ENCODE measurements at places on chromosomes 1 and 21.

- DNase-seq: no peak
These were observed 92.4 kb downstream of the EIF4G3 start for GRCh38 chr1:21084111-21084810.

GRCh38 chr1:46077644-46078043 lies 54.8 kb downstream of the PIK3R3 start:
- no peak for DNase-seq

GRCh38 chr1:70204600-70204999 lies 779 bp downstream of the LRRC40 start:
- no peak for DNase-seq

- no peak for DNase-seq
These were observed 32.8 kb upstream of the CSF3R start for GRCh38 chr1:36515315-36516138.

GRCh38 chr1:218488986-218489385 lies 143.8 kb downstream of the TGFB2 start:
- no peak for DNase-seq

DNA sequence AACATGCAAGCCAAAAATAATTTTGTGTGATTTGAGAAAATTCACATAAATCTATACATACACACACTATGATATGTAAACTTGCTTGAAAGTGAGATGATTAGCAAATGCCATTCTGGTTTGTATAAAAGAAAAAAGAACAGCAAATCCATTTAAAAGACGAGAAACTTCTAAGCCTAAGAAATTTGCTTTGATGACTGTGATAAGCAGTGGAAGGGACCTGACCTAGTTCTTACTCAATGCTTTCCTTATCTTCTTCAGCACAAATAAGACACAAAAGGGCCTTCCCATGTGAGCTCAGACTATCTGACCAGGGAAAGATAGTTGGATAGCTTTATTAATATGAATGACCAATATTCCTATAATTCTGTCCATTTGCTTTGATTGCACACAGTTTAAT lies 25.3 kb upstream of the NMNAT2 start:
- DNase-seq: no peak

- DNase-seq: no peak
These were observed 64.4 kb downstream of the SLC37A1 start for GRCh38 chr21:42578034-42578433.

- DNase-seq: no peak
These were observed 209.8 kb upstream of the NFIA start for GRCh38 chr1:60872426-60873054.

DNA sequence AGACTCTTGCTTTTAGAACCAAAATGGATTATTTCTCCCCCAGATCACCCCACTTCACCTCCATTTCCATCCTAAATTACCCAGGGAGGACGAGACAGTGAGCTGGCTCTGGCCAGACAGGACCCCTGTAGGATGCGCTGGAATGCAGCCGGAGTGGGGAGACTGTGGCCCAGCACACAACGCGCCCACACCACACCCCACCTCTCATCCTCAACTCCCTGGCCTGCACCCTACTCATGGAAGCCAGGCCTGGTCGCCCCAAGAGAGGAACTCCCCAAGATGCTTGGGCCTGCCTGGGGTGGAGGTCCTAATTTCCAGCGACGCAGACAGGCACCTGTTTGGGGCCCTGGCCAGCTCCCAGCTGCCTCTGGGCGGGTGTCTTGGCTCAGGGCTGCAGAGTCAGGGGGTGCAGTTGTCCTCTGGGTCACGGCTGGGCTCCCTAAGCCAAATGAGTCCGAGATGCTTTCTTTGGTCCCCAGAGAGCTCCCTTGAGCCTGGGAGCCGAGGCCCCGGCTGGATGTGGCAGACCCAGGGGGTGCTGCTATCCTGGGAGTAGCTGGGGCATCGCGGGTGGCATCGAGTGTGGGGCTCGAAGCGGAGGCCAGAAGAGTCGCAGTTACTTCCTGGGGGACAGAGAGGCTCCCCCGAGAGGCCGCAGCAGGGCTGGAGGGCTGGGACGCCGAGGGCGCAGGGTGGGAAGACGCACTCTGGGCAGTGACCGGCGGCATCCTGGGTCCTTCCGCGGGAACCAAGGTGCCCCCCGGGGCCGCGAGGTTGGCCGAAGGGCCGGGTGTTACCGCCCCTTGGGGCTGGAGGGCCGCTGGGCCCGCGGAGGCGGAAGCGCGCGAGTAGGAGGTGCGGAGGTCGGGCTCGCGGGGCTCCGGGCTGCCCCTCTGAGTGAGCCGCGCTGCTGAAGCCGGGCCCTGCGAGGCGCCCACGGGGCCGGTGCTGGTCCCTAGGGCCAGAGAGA lies 10.4 kb downstream of the CLEC20A start:
- DNase-seq: no peak
